ENCODE measurements at places on chromosomes 11 and 22.

DNA sequence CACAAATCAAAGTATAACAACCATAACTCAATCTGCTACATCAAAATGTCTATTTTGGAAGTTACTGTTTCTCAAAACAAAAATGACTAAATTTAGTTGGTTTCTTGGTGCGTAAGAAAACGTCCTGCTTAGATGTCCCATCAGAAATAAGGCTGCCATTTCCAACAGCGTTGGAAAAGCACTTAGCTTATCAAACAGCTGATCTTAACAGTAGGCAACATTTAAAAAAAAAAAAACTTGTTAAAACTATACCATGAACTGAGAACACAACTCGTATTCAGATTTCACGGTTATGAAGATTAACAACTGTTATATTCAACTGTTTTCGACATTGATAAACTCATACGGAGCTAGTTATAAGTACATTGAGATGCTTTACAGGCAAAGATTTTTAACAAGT lies 2.4 kb downstream of the CEP57 start:
- no peak for DNase-seq

DNA sequence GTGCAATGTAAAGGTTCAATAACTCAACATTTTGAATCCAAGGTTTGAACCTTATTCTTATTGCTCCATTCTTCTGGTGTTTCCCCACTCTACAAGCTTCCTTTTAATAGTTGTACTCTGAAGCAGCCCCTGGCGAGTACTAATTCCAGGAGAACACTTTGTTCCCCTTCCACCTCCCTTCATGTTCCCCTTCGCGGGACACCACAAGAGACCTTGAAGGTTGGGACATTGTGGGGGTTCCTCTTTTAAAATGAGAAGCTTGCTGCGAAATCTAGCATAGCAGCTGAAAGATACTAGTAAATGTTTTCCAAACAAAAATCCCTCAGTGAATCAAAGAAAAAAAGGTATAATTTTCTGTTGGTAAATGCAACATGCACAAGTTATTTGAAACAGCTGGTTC lies 626.3 kb upstream of the LRRC4C start:
- DNase-seq = no peak

GRCh38 chr11:42329929-42330565 lies 870.6 kb upstream of the LRRC4C start:
- no peak for DNase-seq

GRCh38 chr11:131852757-131853156 lies 482.3 kb downstream of the NTM start:
- no peak for DNase-seq

- no peak for DNase-seq
Measured at GRCh38 chr11:9760193-9760575, 96.3 kb downstream of the SWAP70 start.

- DNase-seq = no peak
Measured at GRCh38 chr11:17407575-17407974, 19.1 kb upstream of the KCNJ11 start.

DNA sequence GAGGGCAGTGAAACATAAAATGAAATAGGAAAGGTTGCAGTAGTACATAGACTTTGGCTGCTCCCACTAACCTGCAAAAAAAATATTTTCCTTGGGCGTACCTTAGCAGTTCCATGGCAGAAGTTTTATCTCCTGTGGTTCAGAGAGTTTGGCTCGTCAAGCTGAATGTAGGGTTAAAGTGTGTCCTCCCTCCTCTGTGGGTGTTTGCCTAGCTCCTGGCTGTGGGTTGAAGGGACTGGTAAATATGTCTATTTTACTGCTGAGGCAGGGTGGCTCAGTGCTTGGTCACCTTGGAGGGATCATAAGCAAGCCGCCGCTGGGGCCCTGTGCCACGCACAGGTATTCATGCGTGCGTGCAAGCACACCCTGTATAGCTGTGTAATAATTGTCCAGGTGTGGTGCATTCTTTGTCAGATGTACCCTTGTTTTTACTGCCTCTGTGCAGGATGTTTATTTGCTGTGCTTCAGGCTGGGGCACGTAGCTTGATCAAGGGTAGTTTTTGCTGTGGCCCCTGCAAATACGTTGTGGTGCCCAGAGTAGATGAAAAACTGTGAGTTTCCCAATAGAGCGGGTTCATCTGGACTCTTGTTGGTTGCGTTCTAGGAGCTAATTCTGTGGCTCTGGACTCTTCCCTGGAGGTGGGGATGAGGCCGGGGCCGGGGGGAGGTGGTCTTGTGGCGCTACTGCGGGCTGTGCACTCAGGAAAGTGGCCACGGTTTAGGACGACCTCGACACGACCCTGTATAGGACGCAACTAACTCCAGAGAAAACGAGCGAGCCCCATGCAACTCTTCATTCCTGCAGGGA lies 732 bp upstream of the SORL1 start:
- DNase-seq = no peak

GRCh38 chr22:37248251-37248650 lies 4.2 kb upstream of the RAC2 start:
- no peak for DNase-seq

- no peak for DNase-seq
Measured at GRCh38 chr11:76670485-76671236, at the start of gene LRRC32. TSS of gene LRRC32 (minus strand) at chr11:76670747. CDS start at chr11:76665954, 4,793 bp downstream.

DNA sequence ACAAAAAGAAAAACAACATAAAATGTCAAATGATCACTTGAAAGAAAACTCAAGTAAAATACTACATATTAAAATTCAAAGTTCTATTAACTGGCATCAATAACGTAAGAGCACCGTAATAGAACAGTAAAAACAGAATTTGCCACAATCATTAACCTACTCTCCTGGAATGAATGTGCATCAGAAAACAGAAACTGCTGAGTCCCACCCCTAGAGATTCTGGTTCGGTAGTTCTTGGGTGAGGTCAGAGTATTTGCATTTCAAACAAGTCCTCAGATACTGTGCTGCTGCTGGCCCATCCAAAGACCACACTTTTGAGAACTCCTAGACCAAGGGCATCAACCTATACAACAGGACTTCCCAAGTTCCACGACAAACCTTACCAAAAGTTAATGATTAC lies 23.5 kb downstream of the PITPNB start:
- no peak for DNase-seq

- DNase-seq = peak; percentile 13
Measured at GRCh38 chr11:37657645-37658044, 1059.6 kb upstream of the RAG2 start.

DNA sequence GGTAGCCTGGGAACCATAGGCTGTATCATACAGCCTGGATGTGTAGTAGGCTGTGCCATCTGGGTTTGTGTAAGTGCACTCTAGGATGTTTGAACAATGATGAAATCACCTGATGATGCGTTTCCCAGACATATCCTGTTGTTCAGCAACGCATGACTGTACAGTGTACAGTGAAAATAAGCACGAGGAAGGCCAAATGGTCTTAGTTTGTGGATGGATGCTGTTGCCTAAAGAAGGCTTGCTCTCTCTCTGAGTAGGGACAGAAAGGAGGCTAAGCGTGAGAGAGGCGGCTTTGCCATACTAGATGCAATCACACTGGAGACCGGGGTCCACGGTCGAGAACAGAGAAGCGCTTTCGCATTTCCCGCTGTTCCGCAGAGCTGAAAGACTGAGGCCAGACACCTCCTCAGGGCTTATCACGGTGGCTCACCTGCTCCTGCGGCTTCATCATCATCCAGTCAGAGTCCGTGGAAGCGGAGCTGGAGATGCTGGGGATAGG lies 27.6 kb upstream of the APLP2 start:
- peak; percentile 74 for DNase-seq

- DNase-seq = no peak
Measured at GRCh38 chr11:30774496-30775232, 188.5 kb upstream of the MPPED2 start.

GRCh38 chr11:35878741-35879140 lies 65.1 kb upstream of the LDLRAD3 start:
- DNase-seq = no peak

DNA sequence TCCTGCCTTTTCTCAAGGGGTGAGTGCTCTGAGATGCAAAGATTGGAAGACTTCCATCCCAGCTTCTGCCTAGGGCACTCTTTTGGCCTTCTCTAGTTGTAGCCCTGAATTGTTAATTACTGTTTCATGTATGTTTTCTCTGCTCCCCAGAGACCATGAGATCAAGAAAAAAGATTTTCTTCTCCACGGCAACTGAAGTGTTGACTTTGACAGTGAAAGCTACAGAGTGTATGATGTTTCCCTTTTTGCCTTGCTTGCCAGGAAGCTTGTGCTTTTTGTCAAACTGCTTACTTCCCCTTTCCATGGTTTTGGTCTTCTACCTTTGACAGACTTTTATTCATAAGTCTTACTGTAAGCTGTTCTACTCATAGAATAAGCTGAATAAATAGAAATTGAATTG lies 23.3 kb upstream of the EIF3D start:
- no peak for DNase-seq

- DNase-seq = peak; percentile 23
Measured at GRCh38 chr11:68818181-68818580, 23.5 kb downstream of the CPT1A start.

GRCh38 chr11:121257976-121258375 lies 34.6 kb upstream of the SC5D start:
- DNase-seq = peak; percentile 63
